ENCODE measurements at places on chromosomes 11 and 22. TPM values are rescaled to one million over a fixed set of nuclear protein-coding genes. Genes with fewer than 3 reads are reported as not detected.

The RBMXL2 gene
- total RNA-seq, result not detected

DNA sequence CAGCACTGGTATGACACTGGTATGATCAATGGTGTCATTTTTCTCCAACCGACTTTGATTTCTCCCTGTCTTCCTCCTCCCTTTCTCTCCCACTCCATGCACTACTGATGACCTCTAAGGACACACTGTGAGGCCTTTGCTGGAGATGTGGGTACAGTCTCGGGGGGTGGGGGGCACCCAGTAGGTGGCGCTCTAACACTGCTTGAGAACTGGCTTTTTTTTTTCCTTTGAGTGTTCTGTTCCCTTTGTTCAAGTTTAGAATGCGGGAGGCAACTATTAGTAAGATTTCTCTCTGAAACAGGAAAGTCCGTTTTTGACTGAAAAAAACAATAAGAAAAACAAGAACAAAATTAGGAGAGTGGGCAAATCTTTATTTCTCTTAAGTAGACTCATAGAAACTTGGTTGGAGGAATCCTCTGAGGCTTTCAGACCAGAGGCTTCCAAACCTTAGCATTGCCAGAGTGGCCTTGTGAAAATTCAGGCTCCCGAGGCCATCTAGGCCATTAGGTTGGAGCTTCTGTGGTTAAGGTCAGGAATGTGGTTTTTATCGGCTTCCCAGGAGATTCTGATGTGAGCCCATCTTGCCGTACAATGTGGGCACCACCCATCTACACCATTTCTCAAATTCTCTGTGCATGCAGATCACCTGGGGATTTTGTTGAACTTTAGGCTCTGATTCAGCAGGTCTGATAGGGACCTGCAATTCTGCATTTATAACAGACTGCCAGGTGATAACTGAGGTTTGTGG is 43.2 kb downstream of the PANX1 start:
- no peaks in the 10 kb centered on the region for H3K36me3 ChIP-seq
- H3K27ac ChIP-seq, result no peak overlapping the region
- H3K4me3 ChIP-seq, result no peak overlapping the region
- DNase-seq, result no peak
- no peaks in the 10 kb centered on the region for H3K4me1 ChIP-seq

DNA sequence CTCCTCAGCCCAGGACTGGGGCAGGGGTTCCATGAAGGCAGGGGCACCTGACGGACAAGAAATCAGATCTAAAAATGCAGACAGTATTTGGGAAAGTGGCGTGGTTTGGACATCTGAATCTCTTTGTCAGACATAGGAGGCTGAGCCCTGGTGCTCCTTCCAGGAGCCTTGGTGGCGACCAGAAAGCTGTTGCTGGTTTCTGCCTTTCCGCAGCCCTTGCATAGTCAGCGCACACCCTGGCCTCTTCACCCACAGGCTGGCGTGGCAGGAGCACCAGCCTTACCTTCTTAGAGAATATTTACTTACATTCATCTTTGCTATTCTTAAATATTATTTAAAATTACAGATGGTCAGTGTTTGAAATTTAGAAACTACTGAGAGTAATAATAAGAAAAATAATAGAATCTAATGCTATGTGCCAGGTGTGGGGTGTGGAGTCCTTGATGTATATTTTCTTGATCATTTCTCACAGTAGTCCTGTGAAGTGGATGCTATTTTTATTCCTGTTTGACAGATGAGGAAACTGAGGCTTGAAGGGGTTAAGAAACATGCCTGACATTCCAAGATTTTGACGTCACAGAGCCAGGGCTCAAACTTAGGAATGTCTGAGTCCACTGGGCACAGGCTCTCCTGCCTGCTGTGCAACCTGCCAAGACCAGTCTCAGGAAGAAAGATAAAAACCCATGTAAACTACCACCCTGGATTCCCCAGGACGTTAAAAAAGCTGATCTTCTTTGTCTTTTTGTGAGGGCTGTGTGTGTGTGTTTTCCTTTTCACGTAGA is 51.6 kb downstream of the TBC1D22A start:
- no peak for DNase-seq
- peaks cover 4% of the 10 kb centered on the region for H3K36me3 ChIP-seq
- peaks cover 4% of the 10 kb centered on the region for H3K4me1 ChIP-seq
- H3K27me3 ChIP-seq, result no peaks in the 10 kb centered on the region
- H3K27ac ChIP-seq, result no peak overlapping the region

- no peaks in the 10 kb centered on the region for H3K27me3 ChIP-seq
- no peaks in the 10 kb centered on the region for H3K4me1 ChIP-seq
- H3K36me3 ChIP-seq, result no peaks in the 10 kb centered on the region
- no peak overlapping the region for H3K4me3 ChIP-seq
- DNase-seq, result no peak
Measured at GRCh38 chr11:92035488-92035887, 189.1 kb upstream of the FAT3 start.

DNA sequence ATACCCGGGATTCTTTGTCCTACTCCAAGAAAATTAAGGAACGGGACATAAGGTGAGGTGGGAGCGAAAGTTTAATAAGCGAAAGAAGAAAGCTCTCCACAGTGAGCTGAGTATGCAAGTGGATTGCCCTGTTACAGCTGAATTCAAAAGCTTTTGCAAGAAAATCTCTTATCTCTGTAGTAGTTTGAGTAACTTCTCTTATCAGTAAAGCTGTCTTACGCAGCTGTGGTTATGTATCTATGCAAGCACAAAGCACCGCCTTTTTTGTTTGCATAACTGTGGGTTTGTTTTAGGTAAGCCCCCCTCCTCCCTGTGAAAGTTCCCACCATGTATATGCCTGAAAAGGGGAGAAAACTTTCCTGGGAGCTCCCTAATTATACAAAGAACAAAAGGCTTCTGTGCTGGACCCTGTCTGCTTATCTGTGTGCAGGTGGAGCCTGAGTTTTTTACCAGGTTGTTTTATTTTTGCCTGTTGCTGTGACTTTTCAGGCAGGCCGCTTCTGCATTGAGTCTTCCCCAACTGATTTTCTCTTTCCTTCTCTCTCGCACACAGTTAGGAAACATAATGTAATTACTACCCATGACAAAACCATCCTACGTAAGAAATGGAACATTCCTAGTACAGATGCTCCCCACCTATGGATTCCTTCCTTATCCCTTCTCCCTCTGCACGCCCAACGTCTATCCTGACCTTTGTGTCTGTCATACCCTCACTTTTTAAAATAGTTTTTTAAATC is 837 bp upstream of the PLAAT5 start:
- peaks cover 13% of the 10 kb centered on the region for H3K4me1 ChIP-seq
- H3K27me3 ChIP-seq, result no peaks in the 10 kb centered on the region
- DNase-seq, result no peak
- no peaks in the 10 kb centered on the region for H3K36me3 ChIP-seq
- H3K27ac ChIP-seq, result no peak overlapping the region

DNA sequence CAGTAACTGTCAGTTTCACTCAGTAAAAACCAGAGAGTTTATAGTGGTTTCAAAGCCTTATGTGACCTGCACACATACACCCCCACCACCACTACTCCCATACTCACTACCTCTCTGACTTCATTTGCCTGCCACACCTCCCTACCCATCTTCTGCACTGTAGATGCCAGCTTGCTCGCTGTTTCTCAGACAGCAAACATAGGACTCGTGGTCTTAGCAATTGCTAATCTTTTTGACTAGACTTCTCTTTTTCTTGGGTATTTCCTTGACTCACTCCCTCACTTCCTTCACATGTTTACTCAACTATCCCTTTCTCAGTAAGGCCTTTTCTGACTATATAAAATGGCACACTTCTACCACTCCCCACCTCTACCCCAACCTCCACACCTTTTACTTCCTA is 27.8 kb downstream of the CEP295 start:
- no peak for DNase-seq
- H3K4me1 ChIP-seq, result no peaks in the 10 kb centered on the region
- no peak overlapping the region for H3K27ac ChIP-seq
- no peaks in the 10 kb centered on the region for H3K27me3 ChIP-seq
- H3K36me3 ChIP-seq, result peaks cover 29% of the 10 kb centered on the region
- no peak overlapping the region for H3K4me3 ChIP-seq

GRCh38 chr22:27223317-27224177 is 566.2 kb downstream of the MIAT start:
- no peak for DNase-seq
- no peaks in the 10 kb centered on the region for H3K27me3 ChIP-seq
- no peaks in the 10 kb centered on the region for H3K4me1 ChIP-seq
- no peak overlapping the region for H3K4me3 ChIP-seq

DNA sequence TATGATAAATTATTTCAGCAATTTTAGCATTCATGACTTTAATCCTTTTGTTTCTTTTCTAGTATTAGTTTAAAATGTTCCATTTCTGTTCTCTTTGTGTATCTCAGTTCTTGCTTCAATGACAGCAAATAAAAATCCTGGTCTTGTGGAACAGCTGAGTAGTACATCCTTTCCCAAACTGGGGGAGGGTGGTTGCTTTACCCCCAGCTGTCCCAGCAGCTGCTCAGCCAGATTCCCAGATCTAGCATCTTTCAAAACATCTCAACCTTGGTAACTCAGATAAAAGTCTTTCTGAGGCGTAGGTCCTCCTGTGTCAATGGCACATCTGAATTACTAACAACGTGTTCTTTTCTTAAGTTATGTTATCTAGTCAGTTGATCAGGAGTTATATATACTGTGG is 72.2 kb upstream of the GRK2 start:
- H3K36me3 ChIP-seq, result peaks cover under 1% of the 10 kb centered on the region
- no peak overlapping the region for H3K4me3 ChIP-seq
- H3K4me1 ChIP-seq, result no peaks in the 10 kb centered on the region
- no peaks in the 10 kb centered on the region for H3K27me3 ChIP-seq
- no peak for DNase-seq

- no peak overlapping the region for H3K4me3 ChIP-seq
- no peak overlapping the region for H3K27ac ChIP-seq
- no peaks in the 10 kb centered on the region for H3K4me1 ChIP-seq
- DNase-seq, result no peak
- no peaks in the 10 kb centered on the region for H3K36me3 ChIP-seq
Measured at GRCh38 chr11:1779806-1780699, 16.3 kb upstream of the CTSD start.

DNA sequence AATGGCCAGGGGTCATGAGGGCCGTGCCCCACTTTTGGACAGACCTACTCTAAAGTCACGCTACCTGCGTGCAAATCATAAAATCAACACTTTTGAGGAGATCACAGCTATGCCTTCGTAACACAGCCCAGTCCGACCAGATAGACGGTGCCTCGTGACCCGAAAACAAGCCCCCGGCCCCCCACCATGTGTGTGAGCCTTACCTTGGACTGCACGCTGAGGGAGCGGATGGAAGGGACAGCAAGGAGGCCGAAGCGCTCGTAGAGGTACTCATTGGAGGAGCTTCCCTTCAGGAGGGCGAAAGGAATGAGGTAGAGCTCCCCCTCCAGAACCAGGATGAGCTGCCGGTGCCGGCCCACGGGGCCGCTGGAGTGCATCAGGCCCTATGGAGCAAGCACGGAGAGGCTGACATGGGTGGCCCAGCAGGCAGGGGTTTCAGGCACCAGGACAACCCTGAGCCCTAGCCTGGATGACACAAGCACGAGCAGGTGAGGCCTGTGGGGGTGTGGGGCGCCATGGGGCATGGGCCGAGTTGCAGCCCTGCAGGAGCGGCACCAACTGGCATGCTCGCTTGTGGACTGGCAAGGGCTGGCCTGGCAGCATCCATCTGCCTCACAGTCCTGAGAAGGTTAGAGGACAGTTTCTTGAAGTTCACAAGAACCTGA is 82.2 kb upstream of the PITPNB start:
- no peaks in the 10 kb centered on the region for H3K4me1 ChIP-seq
- H3K36me3 ChIP-seq, result no peaks in the 10 kb centered on the region
- no peak overlapping the region for H3K4me3 ChIP-seq
- DNase-seq, result no peak
- no peak overlapping the region for H3K27ac ChIP-seq
- H3K27me3 ChIP-seq, result no peaks in the 10 kb centered on the region

DNA sequence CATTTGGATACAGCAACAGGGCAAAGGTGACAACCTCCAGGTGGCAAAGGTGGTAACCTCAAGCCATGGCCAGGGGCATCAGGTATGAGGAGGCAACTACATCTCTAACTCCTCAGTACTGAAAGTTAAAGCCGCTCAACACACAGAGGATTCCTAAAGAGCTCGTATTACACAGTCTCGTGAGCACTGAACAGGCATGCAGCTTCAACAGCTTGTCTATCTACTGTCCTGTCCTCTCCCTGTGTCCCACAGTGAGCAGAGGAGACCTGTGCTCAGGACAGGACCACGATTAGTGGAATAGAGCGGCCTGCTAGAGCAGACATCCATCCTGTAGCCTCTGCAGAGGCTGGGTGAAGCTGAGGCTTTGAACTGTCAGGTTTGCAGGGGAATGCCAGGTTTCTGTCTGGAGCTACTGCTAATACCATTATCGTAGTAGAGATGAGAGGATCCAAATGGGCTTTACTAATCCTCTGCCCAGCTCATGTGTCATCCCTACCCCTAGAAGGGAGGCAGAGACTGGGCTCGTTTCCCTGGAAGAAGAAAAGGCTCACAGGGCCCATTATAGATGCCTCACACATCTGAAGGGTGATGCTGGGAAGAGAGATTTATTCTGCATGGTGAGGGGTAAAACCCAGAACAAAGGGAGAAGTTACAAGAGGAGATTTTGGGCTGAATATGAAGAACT is 415.2 kb downstream of the LARGE1 start:
- no peak overlapping the region for H3K4me3 ChIP-seq
- no peak for DNase-seq
- no peaks in the 10 kb centered on the region for H3K27me3 ChIP-seq

- H3K36me3 ChIP-seq, result no peaks in the 10 kb centered on the region
- H3K27ac ChIP-seq, result no peak overlapping the region
- no peak overlapping the region for H3K4me3 ChIP-seq
- peaks cover 5% of the 10 kb centered on the region for H3K27me3 ChIP-seq
Measured at GRCh38 chr11:119391275-119391674, 9.8 kb upstream of the USP2 start.

- H3K4me3 ChIP-seq, result no peak overlapping the region
- H3K27me3 ChIP-seq, result no peaks in the 10 kb centered on the region
- no peak overlapping the region for H3K27ac ChIP-seq
- no peak for DNase-seq
Measured at GRCh38 chr11:43548916-43549315, 131.6 kb upstream of the HSD17B12 start.

GRCh38 chr11:82229341-82229740 is 504.3 kb downstream of the FAM181B start:
- no peaks in the 10 kb centered on the region for H3K36me3 ChIP-seq
- H3K4me3 ChIP-seq, result no peak overlapping the region
- DNase-seq, result no peak
- no peaks in the 10 kb centered on the region for H3K27me3 ChIP-seq

- H3K27me3 ChIP-seq, result no peaks in the 10 kb centered on the region
- no peak for DNase-seq
- H3K27ac ChIP-seq, result no peak overlapping the region
- H3K4me1 ChIP-seq, result no peaks in the 10 kb centered on the region
Measured at GRCh38 chr11:116278076-116278475, 494.7 kb downstream of the BUD13 start.

GRCh38 chr11:20035701-20036601 is 124.3 kb downstream of the DBX1 start:
- H3K27ac ChIP-seq, result no peak overlapping the region
- no peak for DNase-seq
- no peaks in the 10 kb centered on the region for H3K4me1 ChIP-seq
- no peaks in the 10 kb centered on the region for H3K36me3 ChIP-seq

GRCh38 chr11:37689951-37690350 is 1091.9 kb upstream of the RAG2 start:
- no peaks in the 10 kb centered on the region for H3K4me1 ChIP-seq
- no peaks in the 10 kb centered on the region for H3K27me3 ChIP-seq
- no peaks in the 10 kb centered on the region for H3K36me3 ChIP-seq
- no peak for DNase-seq
- no peak overlapping the region for H3K4me3 ChIP-seq

GRCh38 chr11:61489833-61490721 is 18.5 kb upstream of the LRRC10B start:
- H3K4me3 ChIP-seq, result no peak overlapping the region
- H3K27ac ChIP-seq, result no peak overlapping the region
- no peaks in the 10 kb centered on the region for H3K36me3 ChIP-seq
- no peaks in the 10 kb centered on the region for H3K27me3 ChIP-seq
- no peaks in the 10 kb centered on the region for H3K4me1 ChIP-seq

Measured in CD4-positive, alpha-beta memory T cell (primary cell).